ENCODE measurements at places on chromosomes 2 and 18.

GRCh38 chr2:176234940-176235339 lies 34.3 kb upstream of the MTX2 start:
- DNase-seq = no peak

GRCh38 chr18:73980289-73980979 lies 167.2 kb downstream of the FBXO15 start:
- no peak for DNase-seq

DNA sequence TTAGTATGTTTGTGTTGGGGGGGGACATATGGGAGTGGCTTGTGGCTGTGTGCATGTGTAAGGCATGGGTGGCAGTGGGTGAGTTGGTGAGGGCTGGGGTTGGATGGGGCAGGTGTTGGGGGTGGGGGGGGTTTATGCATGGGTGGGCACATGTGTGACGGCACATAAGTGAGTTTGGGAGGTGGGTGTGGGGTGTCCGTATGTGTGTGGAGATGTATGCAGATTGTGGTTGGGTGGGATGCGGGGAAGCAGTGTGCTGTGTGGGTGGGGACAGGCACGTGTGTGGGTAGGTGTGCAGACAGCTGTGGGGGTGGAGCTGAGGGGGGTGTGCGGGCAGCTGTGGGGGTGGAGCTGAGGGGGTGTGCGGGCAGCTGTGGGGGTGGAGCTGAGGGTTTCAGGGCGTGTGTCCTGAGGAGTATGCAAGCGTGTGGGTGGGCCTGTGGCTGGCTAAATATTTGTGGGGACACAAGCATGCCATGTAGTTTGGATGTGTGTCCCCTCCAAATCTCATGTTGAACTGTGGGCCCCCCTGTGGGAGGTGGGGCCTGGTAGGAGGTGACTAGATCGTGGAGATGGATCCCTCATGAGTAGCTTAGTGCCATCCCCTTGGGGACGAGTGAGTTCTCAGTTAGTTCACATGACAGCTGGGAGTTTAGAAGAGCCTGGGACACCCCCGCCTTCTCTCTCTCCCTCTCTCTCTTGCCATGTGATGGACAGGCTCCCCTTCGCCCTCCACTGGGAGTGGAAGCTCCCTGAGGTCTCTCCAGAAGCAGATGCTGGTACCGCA lies 59.4 kb downstream of the ANKMY1 start:
- DNase-seq = no peak

DNA sequence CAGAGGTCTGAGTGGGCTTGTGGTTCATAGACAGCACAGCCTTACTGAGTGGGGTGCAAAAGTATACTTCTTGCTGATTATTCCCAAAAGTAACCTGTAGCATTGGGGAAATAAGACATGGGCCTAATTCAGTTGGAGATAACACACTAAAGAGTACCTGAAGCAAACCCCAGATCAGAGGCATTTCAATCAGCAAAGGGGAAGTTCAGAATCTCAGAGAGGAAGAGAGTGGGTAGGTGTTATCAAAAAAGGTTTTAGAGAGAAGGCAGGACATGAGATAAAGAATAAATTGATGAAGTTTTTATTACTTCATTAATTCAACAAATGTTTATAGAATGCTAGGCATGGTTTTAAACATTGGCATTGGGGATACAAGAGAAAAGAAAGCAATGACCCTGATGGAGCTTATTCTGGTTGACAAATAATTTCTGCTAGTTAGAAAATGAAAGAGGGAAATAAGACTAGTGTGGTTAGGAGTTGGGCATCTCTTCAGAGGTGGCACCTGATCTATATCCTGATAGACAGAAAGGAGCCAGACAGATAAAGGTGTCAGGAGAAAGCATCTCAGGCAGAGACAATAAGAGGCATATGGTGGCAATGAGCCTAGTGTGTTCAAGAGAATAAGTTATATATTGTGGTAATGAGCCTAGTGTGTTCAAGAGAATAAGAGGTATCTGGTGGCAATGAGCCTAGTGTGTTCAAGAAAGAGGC lies 153.8 kb upstream of the SETBP1 start:
- DNase-seq = no peak

- no peak for DNase-seq
Measured at GRCh38 chr18:46431522-46432171, 225.4 kb downstream of the LOXHD1 start.

GRCh38 chr2:55418512-55419232 lies 984 bp downstream of the CCDC88A start:
- no peak for DNase-seq

- no peak for DNase-seq
Measured at GRCh38 chr2:189836644-189837043, 52.4 kb downstream of the PMS1 start.

- peak; percentile 5 for DNase-seq
Measured at GRCh38 chr18:23113576-23113975, 21.7 kb upstream of the CABLES1 start.

DNA sequence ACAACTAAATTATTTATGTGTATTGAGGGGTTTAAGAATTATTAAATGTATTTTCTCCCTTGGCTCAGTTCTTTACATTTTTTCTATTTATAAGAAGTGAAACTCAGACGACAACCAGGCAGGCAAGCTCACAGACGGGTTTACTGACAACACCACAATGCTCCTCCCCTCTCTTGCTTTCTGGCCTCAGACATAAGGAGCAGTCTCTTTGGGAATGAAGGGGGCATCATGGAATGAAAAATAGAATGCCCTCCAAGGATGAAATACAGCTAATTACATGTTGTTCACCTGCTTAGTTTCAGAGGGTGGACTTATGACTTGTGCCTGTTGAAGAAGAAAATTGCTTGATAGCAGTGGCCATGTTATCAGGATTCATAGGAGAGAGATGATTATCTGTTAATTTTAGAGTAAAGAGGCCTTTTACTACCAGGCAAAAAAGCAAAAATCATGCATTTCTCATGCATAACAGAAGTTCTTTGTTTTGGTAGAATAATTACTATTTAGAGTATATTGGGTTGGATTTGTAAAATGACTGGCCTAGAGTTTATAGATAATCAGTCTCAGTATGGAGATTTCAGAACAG lies 172.1 kb upstream of the LRRTM1 start:
- no peak for DNase-seq

- DNase-seq = no peak
Measured at GRCh38 chr2:176753752-176754474, 458.7 kb upstream of the HNRNPA3 start.

DNA sequence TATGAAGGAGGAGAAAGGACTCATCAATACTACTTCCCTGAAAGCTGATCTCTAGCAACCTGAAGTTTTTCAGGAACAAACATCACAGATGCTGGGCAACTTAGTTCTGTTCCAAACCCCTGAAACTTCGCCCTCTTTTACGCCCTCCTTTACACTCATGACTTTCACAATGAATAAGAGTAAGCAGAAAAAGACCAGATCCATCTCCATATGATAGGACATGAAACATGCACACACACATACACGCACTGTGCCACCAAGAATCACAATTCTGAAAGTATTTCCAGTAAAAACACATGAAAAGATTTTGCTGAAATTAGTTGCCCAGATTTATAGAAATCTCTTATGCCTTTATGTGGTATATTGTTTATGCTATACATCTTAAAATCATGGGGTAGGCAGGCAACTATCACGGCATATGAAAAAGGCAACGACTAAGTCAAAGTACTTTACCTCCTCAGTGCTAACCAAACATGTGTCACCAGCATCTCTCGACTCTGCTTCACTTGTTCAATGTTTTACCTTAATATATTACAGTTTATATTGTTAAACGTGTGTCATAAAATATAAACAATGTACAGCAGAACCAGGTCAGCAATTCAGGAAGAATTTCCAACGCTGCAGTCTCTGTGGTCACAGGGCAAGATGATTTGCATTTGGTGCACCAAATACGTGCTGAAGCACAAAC lies 47.8 kb downstream of the NHEJ1 start:
- no peak for DNase-seq

DNA sequence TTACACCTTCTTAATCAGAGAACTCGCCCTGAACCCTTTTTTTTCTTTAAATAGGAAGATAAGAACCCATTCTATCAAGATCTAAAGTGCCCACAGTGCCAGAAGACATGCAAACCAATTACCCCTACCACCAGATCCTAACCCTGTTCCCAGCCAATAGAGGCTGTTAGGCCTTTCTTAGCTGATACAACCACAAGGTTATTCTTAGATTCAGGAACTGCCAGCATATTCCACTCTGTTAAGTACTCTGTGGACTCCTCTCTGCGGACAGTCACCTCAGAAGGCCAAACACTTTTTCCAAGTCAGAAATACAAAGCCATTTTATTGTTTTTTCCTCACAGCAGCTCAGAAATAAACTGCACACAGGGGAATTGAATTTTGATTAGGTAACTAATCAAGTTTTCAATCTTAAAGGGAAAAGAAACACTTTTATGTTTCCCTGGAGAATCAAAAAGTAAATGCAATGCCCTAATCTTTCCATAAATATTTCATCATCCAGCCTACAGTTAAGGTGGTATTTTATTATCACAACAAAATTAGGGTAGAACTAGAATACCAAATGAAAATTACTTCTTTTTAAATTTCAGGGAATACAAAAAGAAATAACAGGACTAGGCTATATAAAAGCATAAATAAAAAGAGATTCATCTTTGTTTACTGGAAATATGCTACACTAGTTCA lies 111.4 kb downstream of the NBAS start:
- DNase-seq = no peak

GRCh38 chr2:189291460-189291859 lies 111.9 kb upstream of the COL5A2 start:
- no peak for DNase-seq

GRCh38 chr2:240966906-240967680 lies 31.3 kb upstream of the SNED1 start:
- DNase-seq = no peak

DNA sequence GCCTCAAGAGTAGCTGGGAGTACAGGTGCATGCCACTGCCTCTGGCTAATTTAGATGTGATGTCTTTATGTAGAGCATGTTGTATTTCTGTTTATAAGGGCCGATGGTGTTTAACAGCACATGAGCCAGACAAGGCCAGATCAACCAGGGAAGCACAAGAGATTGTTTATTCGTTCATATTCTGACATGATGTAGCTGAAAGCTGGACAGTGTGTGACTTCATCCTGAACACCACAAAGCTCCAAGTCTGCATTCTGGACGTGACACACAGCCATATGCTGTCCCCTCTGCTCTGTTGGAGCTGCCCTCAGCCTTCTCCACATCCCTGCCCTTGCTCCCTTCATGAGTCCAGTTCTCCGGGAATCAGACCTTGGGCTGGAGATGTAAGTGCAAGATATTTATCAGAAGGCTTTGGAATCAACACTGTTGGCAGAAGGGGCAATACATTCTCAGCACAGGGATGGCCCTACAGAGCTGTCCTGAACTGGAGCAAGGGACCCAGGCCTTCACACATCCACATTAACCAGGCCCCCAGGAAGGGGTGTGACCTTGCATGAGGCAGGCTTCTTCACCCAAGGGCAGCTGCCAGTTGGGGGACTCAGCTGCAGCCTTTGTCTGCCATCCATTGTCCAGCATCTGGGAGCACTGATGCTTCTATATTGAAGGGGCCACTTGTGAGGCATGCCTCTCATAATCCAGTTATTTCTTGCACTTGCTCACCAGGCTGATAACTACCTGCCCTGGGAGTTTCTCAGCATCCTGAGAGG lies 38.5 kb downstream of the EDAR start:
- no peak for DNase-seq

GRCh38 chr2:229297247-229297646 lies 26.2 kb upstream of the PID1 start:
- no peak for DNase-seq

DNA sequence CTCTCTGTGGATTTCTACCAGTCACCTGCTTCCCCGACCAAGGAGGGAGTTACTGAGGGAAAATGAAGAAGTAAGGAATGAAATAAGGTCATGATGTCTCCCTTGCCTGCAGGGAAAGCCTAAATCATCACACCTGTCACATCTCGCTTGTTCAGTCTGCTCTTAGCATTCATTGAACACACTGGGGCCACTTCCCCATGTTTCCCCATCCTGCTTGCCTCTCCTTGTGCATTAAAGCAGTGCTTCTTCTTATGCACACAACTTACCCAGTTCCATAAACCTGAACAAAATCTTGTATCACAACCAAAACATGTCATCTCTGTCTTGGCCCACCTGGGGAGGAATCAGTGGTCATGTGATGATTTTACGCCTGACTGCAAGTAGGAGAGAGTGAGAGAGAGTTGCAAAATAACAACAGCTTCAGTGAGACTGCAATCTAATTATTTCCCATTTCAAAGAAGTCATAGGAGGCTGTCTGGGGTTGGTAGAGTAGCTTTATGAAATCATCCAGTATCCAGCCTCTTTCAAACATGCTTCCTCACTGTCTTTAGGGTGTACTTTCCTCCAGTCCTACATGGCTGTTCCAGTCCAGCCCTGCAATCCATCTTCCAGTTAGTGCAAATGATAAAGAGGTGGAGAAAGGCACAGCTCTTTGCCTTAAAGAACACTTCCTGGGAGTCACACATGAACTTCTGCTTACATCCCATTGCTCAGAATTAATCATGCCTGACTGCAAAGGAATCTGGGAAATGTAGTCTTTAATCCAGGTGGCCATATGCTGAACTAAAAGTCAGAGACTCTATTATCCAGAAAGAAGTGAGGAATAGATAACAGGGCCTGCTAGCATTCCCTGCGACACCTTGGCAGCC lies 220.1 kb downstream of the HAUS1 start:
- DNase-seq = peak; percentile 57

DNA sequence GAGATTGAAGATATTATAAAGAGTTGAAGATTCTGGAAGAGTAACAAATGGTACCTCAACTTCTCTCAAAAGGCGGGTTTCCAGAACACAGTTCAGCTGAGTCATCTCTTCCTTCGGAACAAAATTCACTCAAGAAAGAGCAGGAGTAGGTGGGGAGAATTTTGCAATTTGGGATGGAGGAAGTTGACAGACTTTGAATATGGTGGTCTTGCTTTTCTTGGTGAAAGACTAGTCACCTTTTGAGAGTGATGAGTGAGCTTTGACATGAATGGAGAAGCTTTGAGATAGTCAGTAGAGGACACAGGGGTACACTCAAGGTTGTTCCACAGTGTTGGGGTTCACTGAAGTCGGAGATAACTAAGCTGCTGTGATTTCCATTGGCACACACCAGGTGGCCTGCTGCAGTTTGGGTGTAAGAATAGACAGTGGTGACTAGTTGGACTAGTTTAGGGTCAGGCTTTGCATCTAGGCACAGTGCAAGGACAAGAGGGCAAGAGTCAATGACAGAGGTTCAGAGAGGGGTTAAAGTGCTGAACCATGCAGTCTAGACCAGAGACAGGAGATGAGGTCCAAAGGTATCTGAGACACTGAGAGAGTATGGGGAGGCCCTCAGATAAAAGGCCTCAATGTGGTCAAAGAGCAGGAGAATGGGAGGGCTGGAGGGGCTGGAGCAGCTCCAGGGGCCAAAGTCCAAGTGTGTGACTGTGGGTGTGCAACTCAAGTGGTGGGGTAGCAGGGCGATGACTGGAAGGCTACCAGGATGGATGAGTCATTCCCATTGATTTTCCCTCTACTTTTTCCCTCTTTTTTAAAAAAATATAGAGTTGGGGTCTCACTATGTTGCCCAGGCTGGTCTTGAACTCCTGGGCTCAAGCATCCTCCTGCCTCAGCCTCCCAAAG lies 7.7 kb downstream of the CCL20 start:
- DNase-seq = no peak

DNA sequence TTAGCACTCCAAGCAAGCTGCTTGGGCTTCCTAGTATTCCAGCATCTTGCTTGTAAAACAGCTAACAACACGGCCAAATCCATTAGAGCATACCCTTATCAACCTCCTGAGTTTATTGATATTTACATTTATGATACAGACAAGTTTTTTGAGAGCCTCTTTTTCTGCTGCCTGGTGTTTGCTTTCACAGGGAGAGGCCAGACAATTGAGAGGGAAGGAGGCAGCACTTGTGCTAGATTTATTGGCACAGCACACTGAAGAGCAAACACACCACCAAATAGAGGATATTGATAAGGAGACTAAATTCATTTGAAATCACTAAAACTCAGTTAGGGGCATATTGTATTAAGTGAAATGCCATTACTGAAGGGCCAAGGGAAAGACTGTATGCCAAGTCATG lies 1142.3 kb upstream of the FANCL start:
- DNase-seq = peak; percentile 99

Measured in NCI-H187 treated with DMSO at 0.1 percent for 48 hours (cell line).